ENCODE measurements at places on chromosomes 2 and 18.

GRCh38 chr18:36326771-36327170 is 29.3 kb downstream of the FHOD3 start:
- no peak for DNase-seq

GRCh38 chr2:8573234-8573941 is 108.5 kb upstream of the ID2 start:
- DNase-seq = no peak

DNA sequence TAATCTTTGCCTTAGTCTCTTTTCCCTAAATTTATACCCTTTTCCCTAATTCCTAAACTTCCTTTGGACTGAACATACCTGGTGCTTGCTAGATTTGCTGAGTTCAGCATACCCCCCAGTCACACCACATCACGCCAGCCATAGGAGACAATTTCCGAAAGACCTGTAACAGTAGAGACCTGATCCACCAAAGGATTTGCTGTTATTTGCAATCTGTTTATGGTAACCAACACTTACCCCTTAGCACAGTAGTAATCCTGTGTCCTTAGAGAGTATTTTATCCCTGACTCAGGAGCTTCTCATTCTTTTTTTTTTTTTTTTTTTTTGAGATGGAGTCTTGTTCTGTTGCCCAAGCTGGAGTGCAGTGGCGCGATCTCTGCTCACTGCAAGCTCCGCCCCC is 8.6 kb downstream of the PSMG2 start:
- DNase-seq = no peak

GRCh38 chr18:68918216-68918615 is 120.3 kb downstream of the CCDC102B start:
- DNase-seq = no peak

DNA sequence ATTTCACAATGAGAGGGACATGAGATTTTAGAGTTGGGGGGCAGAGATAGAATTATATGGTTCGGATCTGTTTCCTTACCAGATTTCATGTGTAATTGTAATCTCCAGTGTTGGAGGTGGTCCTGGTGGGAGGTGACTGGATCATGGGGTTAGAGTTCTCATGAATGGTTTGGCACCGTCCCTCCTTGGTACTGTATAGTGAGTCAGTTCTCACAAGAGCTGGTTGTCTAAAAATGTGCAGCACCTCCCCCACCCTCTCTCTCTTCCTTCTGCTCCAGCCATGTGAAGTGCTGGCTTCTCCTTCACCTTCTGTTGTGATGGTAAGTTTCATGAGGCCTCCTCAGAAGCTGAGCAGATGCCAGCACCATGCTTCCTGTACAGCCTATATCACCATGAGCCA is 138.1 kb downstream of the SCG2 start:
- DNase-seq = no peak

DNA sequence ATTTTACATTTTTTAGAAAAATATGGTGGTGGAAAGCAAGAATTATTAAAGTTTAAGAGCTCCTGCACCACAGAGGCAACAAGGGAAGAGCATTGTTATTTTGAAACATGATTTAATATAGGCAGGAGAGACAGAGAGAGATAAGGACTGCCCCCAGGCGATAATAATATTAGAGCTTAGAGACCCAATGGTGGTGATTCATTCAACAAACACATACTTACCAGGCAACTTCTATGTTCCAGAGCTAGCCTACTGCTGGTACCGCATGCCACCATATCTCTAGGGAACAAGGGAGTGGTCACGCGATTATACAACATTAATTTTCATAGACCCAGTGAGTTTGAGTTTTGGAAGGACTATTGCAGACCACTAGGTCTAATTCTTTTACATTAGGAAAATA is 327.8 kb upstream of the SOX11 start:
- no peak for DNase-seq

DNA sequence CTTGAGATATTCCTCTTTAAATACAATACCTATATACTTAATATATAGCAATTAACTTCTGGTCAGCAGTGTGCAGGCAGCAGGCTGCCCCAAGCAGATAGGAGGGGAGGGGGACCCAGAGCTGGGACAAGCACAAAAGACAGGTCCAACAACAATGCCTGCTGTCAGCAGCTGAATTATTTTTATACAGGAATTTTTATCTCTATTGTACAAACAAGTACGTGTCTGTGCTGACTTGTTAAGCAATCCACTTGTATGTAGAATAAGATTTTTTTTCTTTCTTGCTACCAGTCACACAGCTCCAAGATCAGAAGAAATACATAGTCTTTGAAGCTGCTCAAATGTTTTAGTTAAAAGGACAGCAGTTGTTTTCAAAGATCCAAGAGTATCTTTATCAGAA is 16.7 kb downstream of the BCL11A start:
- DNase-seq = no peak

DNA sequence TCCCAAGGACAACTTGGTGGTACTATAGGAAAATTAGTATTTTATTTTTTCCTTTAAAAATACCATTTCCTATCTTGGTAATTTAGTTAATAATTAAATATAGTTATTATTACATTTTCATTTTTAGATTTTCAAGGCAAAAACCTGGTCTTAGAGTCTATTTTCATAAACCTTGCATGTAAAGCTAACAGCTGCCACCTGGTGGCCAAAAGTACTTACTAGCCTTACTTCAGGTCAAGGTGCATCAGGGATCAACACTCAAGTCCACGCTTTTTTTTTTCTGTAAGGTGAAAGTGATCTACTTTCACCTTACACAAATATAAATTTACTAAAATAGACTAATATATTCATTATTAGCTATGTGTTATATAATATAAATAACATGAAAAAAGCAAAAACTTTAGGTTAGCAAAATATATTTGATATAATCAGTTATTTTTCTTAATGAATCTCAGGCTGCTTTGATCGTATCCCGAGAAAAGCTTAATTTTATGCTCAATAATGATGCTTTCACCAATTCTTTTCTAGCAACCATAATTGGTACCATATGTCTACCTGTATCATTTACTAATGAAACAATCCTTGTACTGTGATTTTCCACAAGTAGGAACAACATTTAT is 62.5 kb downstream of the RELCH start:
- peak; percentile 61 for DNase-seq

GRCh38 chr2:108034843-108035242 is 48.5 kb downstream of the SLC5A7 start:
- DNase-seq = no peak

- peak; percentile 57 for DNase-seq
These were observed 182.5 kb downstream of the TCF4 start for GRCh38 chr18:55405475-55405874.

GRCh38 chr2:163527381-163527780 is 208.4 kb downstream of the FIGN start:
- no peak for DNase-seq

DNA sequence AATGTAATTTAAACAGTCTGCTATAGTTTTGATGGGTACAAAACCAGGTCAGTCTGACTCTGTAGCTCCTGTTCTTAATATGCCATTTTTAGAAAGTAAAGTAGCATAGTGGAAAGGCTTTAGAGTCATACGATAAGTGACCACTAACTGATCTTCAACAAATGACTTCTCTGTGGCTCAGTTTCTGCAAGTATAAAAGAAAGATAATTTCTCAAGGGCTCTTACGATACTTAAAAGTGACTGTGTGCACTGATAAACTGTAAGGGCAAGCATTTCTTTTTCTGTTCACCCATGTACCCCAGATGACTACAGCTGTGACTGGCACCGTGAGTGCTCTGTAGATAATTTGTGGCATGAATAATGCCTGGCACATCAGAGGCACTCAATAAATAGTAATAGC is 178.7 kb downstream of the LCLAT1 start:
- DNase-seq = no peak

DNA sequence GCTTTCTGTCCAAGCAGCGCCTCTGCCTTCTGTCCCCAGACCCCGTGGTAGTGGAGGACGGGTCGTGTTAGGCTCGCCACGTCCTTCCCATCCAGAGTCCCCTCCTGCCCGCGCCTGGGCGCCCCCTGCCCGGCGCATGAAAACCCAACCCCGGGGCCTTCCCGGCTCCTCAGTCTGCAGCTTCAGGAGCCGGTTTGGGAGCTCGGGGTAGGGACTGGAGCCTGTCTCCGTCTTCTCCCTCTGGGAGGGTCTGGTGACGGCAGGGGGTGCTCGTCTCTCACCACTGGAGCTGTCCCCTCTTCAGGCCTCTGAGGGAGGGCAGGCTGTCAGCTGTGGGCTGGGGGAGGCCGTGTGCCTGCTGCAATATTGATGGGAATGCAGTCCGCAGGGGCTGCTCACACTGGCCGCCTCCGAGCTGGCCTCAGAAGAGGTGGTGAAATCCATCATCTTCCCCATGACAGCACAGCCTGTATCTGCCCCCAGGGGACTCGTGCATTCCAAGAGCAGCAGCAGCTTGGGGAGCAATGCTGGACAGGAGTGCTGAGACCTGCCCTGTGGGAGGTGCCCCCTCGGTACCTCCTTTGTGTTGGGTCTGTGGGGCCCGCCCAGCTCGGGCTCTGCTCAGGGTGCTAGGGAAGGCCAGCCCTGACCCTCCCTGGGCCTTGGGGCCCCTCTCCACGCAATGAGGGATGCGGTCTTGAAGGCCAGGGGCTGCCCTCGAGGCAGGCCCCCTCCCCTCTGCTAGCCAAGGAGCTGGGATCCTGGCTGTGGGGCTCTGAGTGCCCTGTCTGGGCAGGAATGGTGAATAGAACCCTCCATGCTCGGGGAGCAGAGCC is 17.8 kb upstream of the KLHL30 start:
- peak; percentile 27 for DNase-seq

GRCh38 chr18:35345460-35345921 is 1.3 kb upstream of the ZNF24 start:
- no peak for DNase-seq

GRCh38 chr18:8726963-8727705 is 21.8 kb downstream of the MTCL1 start:
- DNase-seq = no peak

- no peak for DNase-seq
These were observed 106.9 kb upstream of the SP3 start for GRCh38 chr2:174072069-174072468.

DNA sequence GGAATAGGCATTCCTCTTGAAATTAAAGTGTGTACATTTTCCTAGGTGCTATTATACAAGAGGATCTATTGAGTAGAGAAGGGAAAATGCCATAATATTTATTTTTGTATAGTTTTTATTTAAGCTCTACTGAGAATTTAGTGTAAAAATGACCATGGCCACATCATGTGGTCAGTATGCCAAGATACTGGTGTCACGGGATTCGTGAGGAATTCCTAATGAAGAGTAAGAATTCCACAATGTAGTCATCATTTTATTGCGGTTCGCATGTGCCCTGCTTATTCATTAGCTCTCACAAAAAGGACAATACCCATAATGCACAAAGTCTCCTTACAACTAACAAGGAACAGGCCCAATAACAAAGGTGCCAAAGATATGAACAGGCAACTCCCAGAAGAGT is 39.3 kb upstream of the PARD3B start:
- peak; percentile 50 for DNase-seq

DNA sequence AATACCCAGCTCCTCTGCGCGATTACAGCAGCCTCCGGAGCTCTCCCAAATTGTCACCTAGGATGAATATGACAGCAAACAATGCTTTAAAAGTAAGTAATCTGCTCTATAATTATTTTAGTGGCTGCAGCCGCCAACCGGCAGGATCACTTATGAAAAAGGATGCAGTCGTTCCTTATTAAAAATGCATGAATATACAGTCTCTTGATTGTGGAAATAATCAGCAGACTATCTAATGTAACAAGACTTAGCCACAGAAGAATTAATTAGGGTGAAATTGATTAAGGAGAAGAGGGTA is 71.8 kb upstream of the STPG4 start:
- DNase-seq = no peak

DNA sequence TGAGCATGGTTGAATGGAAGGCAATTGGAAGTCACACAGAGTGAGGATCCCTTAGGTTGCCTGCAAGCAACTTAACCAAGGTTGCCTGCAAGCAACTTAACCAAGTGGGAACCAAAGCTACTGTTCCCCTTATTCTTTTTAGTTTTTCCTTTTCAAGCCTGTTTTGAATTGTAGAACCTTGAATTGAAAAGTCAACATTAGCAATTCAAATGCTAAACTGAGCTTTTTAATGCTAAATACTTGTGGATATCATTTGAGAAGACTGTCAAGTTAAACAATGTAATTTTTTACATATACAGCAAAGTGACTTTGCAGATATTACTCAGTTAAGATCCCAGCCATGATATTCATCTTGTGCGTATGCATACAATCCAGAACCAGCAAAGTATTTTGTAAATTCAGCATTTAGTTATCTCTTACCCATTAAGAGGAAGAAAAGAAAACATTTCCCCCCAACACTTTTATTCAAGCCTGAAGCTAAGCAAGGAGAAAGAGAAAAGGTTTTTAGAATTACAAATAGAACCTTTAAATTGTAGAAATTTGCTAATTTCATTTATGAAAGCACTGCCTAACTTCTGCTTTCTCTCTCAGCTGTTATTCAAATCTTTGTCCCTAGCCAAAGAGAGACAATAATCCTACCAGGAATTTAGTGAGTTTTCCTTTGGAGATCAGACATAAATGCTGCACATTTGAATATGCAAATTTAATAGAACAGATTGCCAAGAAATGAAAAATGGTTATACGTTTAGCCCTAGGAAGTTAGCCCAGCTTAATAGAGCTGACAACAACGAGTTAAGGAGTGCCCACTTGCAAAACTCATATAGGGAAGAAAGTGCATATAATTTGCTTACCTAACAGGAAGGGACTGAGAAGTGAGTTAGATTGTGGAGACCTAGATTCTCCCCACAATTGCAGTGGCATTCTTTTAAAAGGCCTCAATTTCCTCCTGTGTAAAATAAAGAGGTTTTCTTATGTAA is 643.2 kb upstream of the PIK3C3 start:
- no peak for DNase-seq

GRCh38 chr2:159035790-159036411 is 67.5 kb downstream of the TANC1 start:
- DNase-seq = peak; percentile 56

GRCh38 chr2:191376981-191377629 is 131.9 kb downstream of the MYO1B start:
- peak; percentile 93 for DNase-seq

GRCh38 chr2:239201531-239201876 is 199.3 kb downstream of the HDAC4 start:
- DNase-seq = peak; percentile 28

GRCh38 chr2:241849616-241850543 is 8.8 kb downstream of the PDCD1 start:
- DNase-seq = no peak

- DNase-seq = no peak
These were observed 3.8 kb upstream of the UGT1A5 start for GRCh38 chr2:233708942-233709341.

GRCh38 chr18:59512025-59512755 is 153.1 kb upstream of the LMAN1 start:
- DNase-seq = peak; percentile 29

- no peak for DNase-seq
These were observed 204.6 kb downstream of the AGAP1 start for GRCh38 chr2:235698491-235698890.

- DNase-seq = no peak
These were observed 488.6 kb downstream of the CPS1 start for GRCh38 chr2:211045025-211045424.

Measured in fibroblast of skin of right quadriceps (primary cell).